ENCODE measurements at places on chromosomes 7 and 10.

DNA sequence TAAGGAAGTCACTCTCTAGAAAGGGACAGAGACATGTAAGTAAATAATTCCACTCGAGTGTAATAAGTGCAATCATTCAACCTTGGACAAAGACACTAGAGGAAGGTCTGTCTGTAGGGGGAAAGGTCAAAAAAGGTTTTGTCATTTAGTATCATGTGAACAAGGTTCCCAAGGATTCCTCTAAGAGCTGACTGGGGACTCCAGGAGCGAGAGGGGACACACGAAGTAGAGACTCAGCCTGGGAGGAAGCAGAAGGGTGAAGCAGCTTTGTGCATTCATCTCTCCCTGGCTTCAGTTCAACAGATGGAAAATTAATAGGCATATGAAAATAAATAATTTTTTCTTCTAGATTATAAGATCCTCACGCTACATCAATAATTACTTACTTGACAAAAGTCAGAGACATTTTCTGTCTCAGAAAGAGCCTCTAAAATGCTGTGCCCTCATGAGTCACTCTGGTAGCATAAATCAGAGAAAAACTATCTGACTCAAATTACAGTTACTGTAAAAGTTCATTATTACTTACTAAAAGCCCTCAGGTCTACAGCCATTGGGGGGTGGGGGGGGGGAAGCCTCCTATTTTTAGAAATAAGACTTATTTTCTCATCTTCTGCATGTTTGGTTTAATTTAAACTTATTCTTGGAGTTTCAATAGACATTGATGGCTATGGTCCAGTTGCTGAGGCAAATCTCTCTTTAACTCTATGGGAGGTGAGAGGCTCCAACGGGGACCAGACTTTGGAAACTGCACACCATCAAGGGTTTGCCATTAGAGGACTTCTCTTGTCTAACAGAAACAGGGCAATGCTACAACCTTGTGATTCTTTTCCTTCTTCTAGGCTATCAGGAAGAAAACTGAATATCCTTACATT is 275.1 kb upstream of the KLF14 start:
- DNase-seq, result no peak

DNA sequence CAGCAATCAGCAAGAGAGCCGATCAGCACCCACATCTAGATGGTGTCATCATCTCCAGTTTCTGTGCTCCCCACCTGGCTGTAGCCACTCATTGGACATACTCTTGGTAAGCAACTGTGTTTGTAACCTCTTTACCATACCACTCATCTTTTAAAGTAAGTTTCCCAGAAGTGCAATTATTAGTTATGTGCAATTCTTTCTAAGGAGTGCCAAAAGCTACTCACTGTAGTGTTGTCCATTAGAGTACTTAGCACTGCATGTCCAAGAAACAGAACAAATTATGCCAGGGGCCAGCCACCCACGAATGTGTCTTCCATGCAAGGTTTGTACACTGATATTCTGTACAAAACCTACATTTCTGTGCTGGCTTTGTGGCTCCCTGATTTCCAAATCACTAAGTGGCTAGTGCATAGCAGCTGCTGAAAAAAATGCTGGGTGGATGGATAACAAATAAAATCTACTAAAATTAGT is 131.9 kb downstream of the SRPK2 start:
- no peak for DNase-seq

DNA sequence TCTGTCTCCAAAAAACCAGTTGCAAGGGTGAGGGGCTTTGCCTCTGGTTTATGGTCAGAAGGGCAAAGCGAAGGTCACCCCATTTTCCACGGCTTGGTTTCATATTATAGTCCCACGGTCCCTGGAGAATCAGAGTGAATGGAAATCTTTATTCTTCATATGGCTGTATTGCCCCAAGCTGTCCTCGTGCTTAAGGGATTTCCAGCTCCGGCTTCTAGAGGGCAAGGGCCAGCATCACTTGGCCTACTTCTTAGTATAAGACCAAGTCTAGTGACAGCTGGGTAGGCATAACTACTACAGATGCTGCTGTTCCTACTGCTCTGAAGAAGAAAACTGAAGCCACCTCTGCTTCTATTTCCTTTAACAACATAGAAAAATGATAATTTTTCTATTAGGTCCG is 63.2 kb downstream of the PARP12 start:
- DNase-seq, result no peak

DNA sequence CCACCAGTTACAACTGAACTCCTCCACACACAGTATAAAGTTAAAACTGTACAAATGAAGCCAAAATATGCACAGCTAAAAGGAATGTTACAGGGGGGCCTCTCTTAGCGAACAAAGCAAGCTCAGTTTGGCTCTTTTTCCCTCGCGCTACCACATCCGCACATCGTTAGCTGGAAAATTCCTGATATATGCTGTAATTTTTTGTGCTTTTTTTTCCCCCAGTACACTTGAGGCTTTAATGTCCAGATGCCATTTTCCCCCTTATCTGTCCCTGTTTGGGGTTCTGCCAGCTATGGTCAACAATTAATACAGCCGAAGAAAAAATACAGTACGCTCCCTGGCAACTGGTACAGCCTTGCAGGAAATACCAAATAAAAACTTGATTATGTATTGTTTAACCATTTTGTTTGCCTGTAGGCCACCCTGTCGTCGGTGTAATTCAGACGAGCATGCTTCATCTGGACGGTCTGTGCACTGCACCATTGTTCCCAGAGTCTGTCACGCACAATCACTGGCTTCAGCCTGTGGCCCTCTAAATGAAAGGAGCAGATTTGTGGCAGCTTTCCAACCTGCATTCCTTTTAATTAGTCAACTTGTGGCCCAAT is 108.1 kb upstream of the FAM133B start:
- no peak for DNase-seq

GRCh38 chr7:49483142-49483541 is 290.3 kb upstream of the VWC2 start:
- no peak for DNase-seq

- no peak for DNase-seq
Measured at GRCh38 chr10:97723001-97723400, 9.5 kb downstream of the MARVELD1 start.

- no peak for DNase-seq
Measured at GRCh38 chr7:47232751-47233412, 349.0 kb downstream of the TNS3 start.

- DNase-seq, result no peak
Measured at GRCh38 chr10:10855151-10855581, 162.5 kb upstream of the CELF2 start.

DNA sequence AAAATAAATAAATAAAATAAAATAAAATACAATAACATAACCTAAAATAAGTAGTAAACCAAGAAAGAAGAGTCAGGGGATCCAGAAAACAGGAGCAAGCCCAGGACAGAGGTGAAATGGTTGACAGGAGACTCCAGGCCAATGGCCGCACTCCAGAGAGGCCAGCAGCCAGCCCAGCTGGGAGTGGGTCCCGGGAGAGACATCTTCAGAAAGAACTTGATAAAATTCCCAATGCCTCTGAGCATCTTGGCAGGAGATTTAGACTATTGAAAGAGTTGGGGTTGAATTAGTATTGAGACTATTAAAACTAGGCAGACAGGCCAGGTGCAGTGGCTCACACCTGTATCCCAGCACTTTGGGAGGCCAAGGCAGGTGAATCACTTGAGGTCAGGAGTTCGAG is 62.6 kb downstream of the CLIP2 start:
- no peak for DNase-seq

DNA sequence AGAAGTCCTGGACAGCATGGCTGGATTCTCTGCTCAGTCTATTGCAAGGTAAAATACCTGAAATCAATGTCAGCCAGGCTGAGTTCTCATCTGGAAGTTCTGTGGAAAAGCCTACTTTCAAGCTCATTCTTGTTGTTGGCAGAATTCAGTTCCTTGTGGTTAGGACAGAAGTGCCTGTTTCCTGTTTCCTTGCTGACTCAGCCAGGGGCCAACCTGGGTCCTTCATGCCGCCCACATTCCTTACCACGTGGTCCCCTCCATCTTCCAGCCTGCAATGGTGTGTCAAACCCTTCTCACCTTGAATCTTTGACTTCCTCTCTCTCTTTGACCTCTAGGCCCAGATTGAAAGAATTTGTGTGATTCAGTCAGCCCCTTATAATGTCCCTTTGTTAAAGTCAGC is 197.1 kb upstream of the STK17A start:
- DNase-seq, result no peak

DNA sequence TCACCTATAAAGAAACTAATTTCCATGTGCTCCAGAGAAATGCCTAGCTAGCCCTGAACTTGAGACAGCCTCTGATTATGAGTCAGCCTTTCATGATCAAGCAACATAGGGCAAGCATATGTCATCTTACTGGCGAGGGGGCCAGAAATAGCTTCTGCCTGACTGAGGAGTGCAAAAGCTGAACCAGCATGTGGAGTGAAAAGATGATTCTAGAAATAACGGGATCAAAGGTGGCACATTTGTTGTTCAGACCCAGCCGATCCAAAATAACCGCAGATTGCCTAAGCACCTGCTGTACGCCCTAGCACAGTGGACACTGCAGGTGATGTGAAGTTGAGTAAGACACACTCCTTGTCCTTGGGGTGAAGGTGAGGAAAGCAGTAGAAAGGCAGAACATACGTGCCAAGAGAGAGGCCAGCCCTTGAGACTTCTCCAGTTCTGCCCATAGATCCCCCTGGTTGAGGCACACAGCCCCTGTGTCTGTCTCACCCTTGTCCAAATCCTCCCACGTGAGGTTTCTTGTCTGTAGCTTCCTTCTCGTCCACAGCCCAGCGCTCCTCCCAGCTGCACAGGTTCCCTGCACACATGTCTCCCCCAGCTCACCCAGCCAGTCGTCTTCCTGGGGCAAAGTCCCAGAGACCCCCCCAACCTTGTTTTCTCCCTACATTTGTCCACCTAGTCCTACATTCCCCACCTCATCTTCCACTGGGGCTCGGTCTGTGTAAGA is 2.8 kb upstream of the BCL7B start:
- no peak for DNase-seq

DNA sequence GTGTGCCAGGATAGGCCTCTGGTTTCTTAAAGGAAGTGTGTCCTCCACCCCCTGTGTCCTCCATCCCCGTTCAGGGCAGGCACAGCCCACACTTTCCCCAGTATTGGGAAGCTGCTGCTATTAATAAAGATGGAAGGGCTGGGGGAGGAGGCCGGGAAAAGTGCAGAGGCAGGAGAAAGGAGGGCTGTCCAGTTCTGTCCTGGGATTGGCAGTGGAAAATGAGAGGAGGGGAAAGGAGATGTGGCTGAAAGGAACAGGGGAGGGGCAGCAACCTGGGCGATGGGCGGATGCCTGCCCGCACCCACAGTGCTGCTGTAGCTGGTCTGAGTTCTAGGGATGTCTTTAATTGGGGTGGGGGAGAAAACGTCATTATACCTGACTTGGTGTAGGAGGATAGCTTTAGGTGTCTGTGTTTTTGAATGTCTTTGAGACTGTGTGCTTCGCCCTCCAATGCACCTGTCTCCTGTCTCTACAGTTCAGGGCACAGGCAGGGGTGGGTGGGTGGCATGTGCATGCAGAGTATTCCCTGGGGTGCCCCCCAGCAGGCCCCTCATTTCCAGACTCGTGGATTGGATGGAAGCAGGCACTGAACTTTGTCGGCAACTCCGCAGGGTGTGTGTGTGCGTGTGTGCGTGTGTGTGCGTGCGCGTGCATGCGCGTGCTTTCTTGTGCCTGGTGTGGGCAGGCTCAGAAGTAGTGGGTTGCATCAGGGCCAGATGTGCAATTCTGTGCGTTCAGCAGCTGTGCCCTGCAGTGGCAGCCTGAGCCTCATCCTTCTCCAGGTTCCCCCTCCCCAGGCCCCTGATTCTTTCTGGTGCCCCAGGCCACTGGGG is 2.5 kb downstream of the TRIM8 start:
- DNase-seq, result peak; percentile 56

Measured in T-cell (primary cell).